ENCODE measurements at places on chromosomes 2 and 18.

GRCh38 chr2:37851828-37852584, 73.1 kb upstream of the RMDN2 start:
- DNase-seq, result no peak

GRCh38 chr2:63673865-63674533, 85.2 kb downstream of the MDH1 start:
- no peak for DNase-seq

- no peak for DNase-seq
Observed at GRCh38 chr18:37242826-37243560, 322.6 kb downstream of the CELF4 start.

- no peak for DNase-seq
Observed at GRCh38 chr2:113826346-113827285, 63.3 kb upstream of the ACTR3 start.

DNA sequence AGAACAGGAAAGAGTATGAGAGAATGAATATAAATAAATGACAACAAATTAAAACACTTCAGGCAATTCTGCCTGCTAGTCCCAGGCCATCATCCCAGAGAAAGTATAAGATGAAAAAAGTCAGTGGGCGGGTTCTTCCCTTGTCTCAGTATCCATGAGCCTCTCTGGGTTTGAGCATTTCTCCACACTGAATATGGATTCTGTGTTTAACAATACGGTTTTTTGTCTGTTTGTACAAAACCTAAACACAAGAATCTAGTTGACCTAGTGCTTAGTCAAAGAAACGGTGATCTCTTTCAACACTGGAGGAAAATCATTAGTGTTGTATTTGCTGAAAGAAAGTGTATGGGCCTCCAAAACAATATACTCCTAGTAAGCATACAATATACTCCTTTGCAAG, 10.0 kb downstream of the SUCLG1 start:
- no peak for DNase-seq

DNA sequence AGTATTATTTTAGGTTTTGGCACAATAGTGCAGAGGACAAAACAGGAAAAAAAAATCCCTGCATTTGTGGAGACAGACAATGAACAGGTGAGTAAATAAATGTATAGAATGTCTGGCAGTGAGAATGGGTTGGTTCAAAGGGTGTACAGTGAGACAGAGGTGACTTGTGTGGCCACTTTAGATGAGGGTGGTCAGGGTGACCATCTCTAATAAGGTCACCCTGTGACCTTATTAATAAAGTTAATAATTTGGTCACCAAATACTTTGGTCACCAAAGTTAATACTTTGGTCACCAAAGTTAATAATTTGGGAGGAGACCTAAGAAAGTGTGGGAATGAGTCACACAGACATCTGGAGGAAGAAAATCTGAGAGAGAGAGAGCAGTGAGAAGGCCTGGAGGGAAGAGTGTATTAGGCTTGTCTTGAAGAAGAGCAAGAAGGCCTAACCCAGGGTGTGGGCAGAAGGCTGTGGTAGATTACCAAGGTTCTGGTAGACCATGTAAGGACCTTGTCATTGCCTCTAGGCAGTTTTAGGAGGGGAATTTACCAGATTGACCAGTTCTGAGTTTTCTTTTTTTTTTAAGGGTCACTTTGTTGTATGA, 1368.4 kb upstream of the CELF4 start:
- no peak for DNase-seq

DNA sequence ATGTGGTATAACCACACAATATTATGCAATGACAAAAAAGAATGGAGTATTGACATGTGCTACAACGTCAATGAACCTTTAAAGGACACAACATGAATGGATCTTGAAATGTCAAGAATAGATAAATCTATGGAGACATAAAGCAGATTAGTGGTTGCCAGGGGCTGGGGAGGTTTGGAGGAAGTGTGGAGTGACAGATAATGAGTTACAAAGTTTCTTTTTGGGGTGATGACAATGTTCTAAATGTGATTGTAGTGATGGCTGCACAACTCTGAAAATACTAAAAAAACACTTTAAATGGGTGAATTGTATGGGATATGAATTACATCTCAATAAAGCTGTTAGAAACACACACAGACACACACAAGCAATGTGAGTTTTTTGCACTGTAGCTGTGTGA, 37.4 kb upstream of the C1D start:
- no peak for DNase-seq

- no peak for DNase-seq
Observed at GRCh38 chr2:226798422-226799210, 1.0 kb downstream of the IRS1 start.

GRCh38 chr2:127347734-127348392, 39.9 kb downstream of the MAP3K2 start:
- DNase-seq, result no peak

DNA sequence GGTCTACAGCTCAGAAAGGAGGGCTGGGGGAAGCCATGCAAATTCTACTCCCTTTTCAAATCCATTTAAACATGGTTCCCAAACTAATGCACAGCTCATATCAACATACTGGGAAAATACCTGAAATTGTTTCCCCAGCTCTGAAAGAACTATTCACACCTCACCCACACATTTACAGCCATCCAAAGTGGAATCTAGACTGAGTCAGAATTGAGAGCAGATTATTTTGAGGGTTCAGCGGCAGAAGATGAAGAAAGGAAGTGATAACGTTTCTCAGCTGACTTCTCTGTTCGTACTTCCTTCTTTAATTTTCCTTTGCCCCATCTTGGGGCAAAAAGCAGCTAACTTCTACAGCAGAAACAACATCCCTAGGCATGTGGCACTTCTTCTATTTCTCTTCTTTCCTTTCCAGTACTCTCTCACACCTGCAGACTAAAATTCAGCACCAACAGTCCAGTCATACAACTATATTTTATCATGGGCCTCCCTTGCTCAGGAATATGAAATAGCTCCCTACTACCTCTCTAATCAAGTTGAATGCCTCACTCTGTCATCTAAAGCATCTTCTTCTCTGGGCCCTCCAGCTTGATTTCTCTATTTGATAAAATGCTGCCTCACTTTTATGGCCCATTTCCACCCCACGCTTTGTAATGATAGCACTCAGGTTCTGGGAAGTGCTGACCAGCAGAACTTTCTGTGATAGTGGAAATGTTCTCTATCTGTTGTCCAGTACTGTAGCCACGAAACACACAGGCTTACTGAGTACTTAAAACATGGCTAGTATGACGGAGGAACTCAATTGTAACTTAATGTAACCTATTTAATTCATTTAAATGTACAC, 35.9 kb downstream of the ARHGAP25 start:
- DNase-seq, result no peak

DNA sequence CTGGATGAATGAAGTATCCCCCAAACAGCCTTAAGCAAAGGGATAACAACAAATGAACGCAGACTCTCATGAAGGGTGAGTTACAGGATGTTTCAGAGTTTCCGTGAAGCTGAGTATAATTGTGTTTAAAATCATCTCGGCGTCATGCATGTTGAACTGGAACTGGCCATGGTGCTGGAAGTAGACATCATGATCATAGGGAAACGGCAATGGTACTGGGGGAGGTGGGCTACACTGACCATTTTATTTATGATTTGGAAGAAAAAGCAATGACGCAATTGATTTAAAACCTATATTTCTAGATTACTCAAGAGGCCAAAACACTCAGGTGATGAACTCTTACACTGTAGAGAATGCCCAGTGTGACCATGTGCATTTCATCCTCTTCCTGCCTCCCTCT, 387.9 kb upstream of the MYT1L start:
- no peak for DNase-seq

- no peak for DNase-seq
Observed at GRCh38 chr2:238449909-238450417, 23.2 kb downstream of the ASB1 start.

DNA sequence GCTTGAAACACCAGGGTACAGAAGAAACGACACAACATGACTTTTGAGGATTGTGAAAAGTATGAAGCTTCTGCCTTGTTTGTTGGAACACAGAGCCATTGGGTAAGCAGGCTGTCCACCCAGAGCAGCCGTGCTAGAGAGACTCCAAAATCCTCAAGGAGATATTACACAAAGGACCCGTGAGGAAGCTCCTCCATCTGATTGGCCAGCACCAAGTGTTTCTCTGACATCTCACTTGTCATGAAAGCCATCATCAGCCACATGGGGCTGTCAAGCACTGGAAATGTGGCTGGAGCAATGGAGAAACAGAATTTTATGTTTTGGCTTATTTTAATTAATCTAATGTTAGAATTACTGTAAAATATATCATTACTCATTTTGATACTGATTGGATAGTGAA, 29.8 kb upstream of the LDAH start:
- DNase-seq, result no peak

DNA sequence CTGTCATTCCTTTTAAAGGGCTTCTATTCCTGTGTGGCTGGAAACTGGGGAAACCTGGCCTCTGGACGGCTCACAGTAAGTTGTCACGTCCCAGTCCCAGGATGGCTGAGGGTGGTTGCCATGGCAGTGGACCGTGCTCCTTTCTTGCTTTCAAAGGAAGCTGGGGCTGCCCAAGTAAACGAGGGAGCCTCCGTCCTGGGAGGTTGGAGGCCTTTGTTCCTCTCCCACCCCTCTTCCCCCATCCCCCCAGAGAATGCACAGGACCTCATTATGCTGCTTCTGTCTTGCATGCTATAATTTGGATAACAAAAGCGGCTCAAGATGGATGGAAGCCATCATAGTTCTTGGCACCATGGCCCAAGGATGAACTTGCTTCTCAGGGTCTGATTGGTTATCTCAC, 325.5 kb upstream of the HS6ST1 start:
- DNase-seq, result no peak

DNA sequence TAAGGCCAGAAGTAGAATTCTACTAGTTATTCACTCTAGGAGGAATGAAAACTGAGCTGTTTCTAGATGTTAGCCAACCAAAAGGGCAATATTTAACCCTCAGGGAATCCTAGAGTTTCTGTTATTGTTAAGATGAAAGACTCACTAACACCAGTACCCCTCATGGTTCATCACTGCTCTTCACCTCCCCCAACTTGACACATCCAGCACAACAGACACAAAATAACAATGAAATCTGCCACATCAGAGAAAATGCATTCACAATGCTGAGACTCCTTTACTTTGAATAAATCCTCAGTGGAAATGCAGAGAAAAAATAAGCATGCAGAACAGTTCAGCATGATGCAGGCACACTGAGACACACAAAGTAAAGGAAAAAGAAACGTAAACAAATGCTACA, 111.3 kb downstream of the RIF1 start:
- no peak for DNase-seq

DNA sequence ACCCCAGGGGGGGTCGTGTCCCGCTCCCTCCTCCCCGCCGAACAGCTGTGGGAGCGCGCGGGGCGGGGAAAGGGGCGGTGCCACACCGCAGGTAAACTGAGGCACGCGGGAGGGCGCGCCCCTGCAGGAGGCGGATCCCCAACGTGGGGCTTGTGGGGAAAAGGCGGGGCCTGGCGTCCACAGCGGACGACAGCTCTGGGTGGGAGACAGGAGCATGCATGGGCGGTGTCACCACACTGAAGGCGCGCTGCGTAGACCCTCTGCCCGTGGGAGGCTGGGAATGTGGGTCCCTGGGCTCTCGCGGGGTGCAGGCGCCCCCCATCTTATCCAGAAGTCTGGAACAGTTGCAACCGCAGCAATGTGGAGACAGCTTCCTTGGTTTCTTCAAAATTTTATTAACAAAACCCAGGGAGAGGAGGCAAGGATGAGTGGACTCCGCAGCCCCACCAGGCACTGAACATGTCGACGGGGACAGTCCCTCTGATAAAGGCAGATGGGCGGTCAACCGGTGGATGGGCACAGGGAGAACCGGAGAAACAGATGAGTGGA, 723 bp upstream of the MBD1 start:
- no peak for DNase-seq

GRCh38 chr2:28750316-28751251, 1.0 kb upstream of the PPP1CB start:
- DNase-seq, result no peak

- DNase-seq, result no peak
Observed at GRCh38 chr18:21129566-21130216, 18.1 kb upstream of the ROCK1 start.

DNA sequence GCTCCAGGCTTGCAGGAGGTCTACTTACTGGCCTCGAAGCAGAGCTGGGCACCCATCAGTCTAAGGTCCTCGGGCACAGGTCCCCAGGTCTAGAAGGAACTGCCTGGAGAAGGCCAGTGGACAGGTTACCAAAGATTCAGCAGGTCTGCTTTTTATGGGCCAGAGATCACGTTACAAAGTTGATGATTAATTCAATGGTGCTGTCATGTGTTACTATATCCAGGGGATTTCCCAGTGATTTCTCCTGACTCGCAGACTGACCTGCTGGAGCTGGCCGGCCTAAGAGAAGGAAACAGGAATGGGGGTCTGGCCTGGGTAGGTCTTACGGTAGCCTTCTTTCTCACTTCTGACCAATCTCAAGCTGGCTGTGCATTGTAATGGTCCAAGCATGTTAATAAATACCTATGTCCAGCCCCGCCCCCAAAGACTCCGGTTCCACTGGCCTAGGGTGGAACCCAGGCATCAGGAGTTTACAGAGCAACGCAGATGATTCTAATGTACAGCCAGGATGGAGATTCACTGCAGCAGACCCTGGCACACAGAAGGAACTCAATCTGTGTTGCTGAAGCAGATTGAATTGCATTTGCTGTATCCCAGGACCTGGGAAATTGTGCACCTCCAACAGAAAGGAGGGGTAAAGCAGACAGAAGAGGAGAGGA, at the start of gene NEURL3:
Gene NEURL3, minus strand, starts transcription at position 127 of the 659 bp plus-strand sequence. Its CDS starts 71 bp downstream, at position 56.
- peak; percentile 28 for DNase-seq

- no peak for DNase-seq
Observed at GRCh38 chr2:127448526-127448925, 30.3 kb downstream of the PROC start.

DNA sequence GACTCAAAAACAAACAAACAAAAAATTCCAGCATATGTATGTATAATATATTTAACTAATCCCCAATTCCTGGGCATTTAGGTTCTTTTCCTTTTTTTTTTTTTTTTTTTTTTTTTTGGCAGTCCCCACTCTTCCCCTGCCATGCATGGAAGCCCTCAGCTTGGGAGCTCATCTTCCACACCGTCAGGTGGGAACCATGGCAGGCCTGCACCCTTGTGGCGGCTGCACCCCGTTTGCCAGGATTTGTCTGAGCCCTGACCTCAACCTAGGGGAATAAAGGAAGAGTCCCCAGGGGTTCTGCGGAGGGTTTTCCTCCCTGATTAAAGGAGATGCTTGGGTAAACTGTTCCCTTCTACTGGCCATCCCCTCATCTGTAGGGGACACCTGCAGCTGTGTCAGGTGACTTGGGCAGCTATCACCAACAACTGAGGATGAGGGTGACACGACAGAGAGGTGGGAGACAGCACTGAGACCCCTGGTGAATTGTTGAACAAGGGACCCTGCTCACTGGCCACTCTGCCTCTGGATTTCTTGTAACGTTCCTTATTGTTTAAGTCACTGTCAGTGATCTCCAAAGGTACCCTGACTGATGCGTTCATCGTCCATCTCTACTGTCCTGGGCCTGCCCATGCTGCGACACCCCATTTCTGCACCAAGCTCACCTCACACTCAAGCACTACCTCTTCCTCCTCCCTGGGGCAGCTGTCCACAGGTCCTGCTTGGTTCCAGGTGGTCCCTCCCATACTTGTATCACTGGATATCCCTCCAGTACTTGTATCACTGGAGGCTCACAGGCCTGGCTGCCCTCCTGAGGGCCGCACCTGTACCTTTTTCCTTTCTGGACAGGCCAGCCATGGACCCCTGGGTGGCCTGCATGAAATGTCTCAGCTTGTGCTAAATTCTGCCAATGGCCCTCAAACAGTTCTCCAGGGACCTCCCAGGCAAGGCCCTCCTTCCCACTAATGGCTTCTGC, 14.5 kb downstream of the TMEM185B start:
- no peak for DNase-seq

- DNase-seq, result no peak
Observed at GRCh38 chr2:229610333-229610732, 104.0 kb downstream of the DNER start.
